Activated T-helper 1 cell treated with Interleukin-2 at 50 U/mL for 16 hours (primary cell): ENCODE measurements at places on chromosomes 2 and 18.

DNA sequence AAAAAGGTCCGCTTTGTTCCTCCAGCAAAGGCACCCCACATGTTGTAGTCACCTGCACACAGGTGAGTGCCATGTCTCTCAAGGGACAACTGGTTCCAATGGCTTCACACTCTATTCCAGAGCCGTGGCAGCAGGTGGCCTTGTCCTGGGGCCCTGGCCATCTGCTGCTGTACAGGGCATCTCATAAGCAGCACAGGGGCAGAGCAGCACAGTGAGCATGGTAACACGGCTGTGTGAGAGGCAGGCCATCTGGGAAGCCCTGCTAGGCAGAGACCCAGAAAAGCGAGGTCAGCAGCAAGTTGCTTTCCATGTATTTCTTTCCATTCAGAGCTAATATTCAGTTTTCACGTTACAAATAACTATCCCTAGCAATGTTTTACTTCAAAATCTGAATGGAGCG lies 54.7 kb downstream of the CMPK2 start:
- DNase-seq = no peak

DNA sequence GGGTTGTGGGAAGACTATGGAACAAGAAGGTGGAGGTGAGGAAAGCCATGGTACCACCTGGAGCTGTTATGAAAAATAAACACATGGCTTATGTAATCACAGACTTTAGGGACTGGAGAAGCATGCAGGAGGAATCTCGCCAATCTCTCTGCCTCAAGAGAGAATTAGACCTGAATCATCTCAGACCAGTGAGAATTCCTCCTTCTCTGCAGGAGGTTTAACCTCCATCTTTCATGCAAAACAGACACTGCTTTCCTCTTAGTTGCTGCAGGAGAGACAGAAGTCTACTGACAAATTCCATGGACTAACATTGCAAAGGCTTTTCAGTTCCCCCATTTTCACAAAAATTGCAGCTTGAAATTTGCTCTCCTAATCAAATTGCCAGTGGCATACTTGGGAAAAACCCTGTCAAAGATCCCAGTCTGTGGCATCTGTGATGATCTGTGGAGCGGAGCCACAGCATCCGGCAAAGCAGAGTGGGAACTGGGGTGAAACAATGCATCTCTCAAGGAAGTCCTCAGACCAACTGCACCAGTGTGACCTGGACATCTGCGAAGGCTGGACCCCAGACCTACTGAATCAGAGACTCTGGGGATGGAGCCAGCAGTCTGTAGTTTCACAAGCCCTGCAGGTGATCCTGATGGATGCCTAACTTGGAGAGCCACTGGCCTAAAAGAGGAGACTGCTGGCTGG lies 28.6 kb upstream of the NCKAP5 start:
- no peak for DNase-seq

- no peak for DNase-seq
Observed at GRCh38 chr18:74897971-74898657, 300.4 kb downstream of the ZNF407 start.

DNA sequence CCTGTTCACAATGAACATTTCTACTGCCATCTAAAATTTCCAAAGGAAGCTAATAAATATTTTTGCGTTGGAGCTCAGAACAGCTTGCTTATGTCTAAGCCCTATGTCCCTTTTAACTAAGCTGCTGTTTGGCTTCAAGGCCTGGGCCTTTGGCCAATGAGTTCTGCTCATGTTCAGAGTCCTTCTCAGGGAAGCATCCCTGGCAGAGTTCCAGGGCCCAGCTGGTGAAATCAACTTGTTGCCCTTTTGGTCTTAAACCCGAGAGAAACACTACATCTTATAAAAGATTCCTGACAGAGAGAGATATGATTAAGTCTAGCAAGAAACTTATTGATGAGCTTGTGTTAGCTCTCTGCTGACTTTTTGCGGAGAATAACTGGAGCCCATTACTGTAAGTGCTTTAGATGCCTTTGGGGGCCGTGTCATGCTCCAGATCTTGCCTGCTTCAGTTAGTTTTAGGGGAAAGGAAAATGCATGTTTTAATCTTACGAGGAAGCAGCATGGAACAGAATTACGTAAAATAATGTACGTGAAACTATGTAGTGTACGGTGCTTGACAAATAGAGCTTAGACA lies 102.5 kb upstream of the NOSTRIN start:
- no peak for DNase-seq

GRCh38 chr2:215032153-215032552 lies 106.3 kb downstream of the ABCA12 start:
- no peak for DNase-seq
